Small intestine (tissue), 16 donors: ENCODE measurements at places on chromosomes 7 and 10.
A peak's percentile ranks its signal among the peaks of the same experiment; 100 is the strongest.

- no peak for DNase-seq
Observed at GRCh38 chr7:101943306-101943705, 125.9 kb downstream of the CUX1 start.

GRCh38 chr7:117269417-117269816 is 53.4 kb downstream of the WNT2 start:
- DNase-seq = no peak

DNA sequence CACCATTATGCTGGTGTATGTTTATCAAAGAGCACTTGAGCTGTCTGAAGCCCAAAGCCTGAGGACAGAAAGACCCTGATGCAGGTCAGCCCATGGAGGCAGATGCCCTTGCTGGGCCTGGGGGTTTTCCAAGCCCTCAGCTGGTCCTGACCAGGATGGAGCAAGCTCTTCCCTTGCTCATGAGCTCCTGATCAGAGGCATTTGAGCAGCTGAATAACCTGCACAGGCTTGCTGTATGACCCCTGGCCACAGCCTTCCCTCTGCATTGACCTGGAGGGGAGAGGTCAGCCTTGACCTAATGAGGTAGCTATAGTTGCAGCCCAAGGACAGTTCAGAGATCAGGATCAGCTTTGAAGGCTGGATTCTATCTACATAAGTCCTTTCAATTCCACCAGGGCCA is 13.0 kb downstream of the AQP1 start:
- DNase-seq = no peak

DNA sequence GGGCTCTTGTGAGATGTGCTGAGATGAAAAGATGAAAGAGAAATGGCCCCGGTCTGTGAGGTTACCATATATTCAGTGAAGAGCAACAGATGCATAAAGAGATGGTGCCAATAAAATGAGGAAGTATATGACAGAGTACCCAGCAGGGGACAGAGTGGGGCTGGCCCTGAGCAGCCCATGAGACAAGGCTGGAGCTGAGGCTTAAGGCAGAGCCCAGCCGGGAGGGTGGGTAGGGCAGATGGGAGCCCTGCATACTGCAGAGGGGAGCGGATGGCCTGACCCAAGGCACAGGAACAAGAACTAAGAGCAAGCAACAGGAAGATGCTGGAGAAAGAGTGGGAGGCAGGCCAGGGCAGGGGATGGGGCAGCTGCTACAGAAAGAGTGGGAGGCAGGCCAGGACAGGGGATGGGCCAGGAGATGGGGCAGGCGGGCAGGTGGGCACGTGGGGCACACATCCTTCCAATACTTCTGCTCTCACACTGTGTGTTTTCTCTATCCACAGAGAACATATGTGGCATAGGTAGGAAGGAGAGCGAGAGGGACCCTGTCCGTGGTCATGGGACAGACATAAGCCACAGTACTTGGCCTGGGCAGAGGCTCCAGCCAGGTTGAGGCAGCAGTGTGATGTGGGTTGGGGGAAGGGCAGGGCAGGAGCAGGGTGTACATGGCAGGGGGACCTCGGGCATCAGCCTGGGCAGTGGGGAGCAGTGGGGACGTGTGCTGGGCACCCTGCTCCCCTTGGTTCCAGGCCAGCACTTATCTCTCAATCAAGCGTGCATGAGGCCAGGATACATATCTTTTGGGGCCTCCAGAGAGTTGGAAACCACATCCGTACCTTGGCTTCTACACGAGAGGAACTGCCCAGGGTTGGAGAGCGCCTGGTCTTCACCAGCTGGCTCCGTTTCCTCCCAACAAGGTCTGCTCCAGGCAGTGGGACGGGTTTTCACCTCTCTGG is 91.6 kb upstream of the IKZF1 start:
- no peak for DNase-seq

DNA sequence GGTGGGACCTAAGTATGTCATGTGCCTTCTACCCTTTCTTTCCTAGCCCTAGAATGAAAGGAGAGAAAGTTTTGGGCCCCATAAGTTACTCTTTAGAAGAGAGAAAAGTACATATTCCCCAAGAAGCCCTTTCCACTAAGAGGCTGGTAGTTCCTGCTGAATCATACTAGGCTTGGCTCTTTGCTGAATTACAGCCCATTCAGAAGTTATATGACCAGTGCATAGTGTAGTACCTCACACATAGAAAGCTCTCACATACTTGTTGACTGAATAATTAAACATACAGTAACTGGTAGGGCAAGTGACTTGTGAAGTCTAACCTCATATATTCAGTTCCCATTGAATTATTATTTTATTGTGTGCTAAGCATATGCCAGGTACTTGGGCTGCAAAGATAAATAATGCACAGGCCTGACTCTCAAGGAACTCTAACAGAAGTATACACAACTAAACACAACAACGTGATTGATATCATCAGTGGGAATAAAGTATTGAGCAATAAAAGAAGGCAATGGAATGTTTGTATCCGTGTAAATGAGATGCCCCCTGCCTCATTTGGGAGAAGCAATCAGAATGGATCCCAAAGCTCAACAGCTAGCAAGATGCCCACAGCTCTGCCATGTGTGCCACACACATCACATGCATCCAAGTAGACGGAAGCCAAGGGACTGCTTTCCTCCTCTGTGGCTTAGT is 38.9 kb upstream of the UBN2 start:
- no peak for DNase-seq

GRCh38 chr7:140330128-140330527 is 68.2 kb downstream of the SLC37A3 start:
- DNase-seq = no peak

DNA sequence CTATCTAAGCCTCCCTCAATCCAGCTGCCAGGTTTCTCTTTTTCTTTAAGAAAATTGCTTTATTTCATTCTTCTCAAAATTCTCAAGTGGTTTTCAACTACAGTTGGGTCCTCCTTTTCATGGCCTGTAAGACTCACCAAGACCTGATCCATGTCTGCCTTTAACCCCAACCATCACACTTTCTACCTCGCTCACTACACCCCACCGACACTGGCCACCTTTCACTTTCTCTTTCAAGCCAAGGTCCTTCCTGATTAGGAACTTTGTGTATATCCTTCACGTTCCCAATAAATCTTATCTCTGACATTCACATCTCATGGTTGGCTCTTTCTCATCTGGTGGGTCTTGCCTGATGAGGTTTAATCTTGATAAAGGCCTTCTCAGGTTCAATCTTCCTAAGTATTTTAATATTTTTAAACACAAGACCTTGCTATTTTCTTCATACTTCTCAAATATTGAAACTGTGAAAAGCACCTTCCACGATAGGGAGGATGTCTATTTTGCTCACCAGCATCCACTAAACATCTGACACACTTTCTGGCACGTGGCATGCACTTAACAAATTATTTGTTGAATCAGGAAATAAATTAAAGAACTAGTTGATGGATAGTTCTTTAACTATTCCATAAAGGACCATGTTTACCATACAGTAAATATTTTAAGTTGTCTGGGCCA is 624.8 kb downstream of the GRID1 start:
- no peak for DNase-seq

DNA sequence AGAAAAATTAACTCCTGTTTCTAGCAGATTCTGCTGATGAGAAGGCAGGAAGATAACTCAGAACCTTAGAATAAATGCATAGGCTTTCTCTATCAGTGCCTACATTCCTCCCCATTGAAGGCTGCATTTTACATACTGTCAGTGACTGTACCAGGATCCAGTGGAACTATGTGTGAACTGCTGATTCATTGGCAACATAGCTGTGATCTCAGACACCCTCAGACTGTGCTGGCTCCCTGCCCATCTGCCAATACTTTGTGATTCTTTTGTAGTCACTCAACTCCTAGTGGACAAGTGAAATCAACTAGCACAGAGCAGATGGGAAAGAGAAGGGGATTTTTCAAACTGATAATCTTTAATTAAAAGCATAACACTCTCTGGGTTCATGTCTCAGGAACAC is 375.8 kb downstream of the MDFIC start:
- DNase-seq = peak; percentile 6

GRCh38 chr10:109126016-109126415 is 797.3 kb downstream of the XPNPEP1 start:
- DNase-seq = no peak

DNA sequence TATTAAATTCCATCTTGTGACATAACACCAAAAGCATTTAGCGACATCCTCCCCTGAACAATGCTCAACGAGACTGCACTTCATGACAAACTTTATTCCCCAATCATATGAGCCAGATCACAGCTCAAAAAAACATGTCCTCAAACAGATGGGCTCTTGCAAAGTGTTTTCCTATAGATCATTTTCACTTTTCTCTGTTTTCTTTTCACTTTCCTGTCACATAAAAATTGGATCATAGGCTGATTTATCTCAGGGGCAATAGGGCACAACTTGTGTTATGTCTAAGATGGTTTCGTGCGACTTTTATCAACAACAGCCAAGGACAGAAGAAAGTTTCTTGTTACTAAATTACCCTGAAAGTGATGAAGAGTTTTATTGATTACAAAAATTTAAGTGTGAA is 206.1 kb downstream of the WDR11 start:
- DNase-seq = no peak

- no peak for DNase-seq
Observed at GRCh38 chr7:86969865-86970264, 89.6 kb downstream of the ELAPOR2 start.

DNA sequence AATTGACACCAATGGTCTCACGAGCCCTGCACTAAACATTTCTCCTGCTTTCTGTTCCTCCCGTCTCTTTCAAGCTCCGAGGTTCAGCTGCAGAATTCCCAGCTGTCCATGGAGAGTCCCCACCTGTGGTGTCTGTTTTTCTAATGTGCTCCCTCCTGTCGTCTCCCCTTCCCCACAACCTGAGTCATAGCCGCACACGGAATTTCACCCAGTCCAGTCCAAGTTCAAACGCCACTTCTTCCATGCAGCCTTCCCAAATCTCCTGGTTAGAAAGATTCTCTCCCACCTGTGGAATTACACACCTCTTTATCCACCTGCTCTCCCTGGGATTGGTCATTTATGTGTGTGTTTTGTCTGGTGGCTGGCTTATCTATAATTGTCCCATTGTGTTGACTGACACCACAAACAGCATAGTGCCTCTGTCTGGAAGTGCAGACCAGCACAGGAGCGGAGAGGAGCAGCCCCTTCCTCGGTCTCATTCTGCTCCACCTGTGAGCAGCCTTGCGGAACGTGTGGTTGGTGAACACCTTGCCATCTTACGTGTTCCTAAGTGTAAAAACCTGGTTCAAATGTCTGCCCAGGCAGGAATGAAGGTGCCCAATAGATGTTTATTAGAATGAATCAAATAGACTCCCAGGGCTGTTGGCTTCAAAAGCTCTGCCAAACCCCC is 3.3 kb upstream of the DIP2C start:
- no peak for DNase-seq

DNA sequence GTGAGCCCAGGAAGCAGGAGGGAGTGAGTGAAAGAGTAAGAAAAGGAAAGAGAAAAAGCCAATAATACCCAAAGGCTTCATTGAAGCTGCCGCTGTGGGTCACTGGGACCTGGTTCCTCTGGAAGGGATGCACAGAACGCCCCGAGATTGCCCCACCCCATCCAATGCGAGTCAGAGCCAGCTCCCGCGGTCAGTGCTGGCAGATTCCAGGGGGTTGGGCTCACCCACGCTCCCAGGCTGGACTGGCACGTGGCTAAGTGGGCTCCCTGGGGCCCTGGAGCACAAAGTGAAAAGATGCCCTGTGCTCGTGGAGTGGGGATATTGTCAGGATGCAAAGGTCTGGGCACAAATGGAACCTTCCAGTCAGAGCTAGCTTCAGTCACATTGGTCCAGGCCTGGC is 117.0 kb downstream of the OAT start:
- no peak for DNase-seq

GRCh38 chr7:144709066-144709465 is 126.8 kb downstream of the TPK1 start:
- no peak for DNase-seq

DNA sequence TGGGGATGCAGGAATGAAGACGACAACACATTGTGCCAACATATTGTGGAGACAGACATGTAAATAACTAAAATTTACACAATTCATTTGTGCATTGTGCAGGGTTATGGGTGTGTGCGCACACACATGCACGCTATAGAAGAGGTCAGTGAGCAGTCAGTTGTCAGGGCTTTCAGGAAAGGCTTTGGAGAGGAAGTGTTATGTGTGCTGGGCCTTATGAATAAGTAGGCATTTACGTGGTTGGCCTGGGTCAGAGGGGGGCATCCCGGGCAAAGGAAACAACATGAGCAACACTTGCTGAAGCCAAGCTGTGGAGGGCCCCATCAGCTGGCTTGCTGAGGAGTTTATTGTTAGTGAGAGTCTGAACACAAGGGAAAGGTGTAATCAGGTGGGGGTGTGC is 4.1 kb downstream of the PRXL2A start:
- peak; percentile 35 for DNase-seq

GRCh38 chr7:140262242-140262903 is 85.6 kb upstream of the KDM7A start:
- DNase-seq = no peak

DNA sequence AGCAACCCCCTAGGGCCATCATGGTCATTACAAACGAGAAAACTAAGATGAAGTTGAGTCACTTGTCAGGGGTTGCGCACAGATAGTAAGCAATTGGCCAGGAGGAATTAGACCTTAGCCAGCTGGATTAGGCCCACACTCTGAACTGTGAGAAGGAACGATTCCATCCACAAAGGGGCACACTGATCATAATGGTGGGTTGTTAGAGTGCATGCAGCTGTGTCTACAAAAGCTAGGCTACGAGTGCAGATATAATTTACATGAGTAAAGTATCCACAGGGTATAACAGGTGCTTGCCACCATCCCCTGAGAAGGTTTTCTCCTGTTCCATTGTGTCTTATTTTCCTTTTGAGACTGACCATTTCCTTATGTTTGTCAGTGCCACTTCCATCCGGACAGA is 16.6 kb upstream of the FAM170B start:
- no peak for DNase-seq

DNA sequence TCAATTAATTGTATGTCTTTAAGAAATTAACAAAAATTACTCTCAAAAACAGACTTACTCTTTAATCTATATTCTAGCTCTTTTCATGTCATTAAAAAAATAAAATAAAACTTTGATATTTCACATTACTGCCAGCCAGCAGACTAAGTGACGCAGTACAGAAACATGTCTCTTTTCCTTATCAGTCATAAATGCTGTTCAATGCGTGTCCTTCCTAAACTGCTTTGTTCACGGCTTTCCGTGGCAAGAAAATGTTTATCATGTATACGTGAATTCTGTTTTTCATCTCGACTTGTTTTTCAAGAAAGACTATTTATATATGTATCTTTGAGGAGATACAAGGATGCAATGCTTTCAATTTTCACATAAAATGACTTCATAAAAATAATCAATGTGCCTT is 182.4 kb downstream of the DOCK4 start:
- no peak for DNase-seq

DNA sequence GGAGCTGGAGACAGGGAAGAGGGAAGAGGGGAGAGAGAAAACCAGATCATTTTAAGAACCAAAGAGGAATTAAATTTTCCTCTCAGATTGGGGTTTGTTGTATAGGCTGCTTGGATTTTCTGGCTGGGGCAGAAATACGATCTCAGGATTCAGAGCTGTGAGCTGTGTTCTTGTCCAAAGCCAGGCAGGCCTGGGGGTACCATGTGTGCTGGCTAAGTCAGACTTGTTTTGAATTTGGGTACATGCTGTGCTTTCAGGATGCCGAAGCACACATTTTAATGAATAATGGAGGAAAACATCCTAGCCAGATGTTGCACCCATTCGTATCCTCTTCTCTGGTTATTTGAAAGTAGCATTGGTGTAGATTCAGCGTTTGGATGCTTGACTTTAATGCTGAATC is 170.3 kb upstream of the PODXL start:
- DNase-seq = no peak

- no peak for DNase-seq
Observed at GRCh38 chr7:70772891-70773290, 359.1 kb upstream of the GALNT17 start.
